Ureter (tissue), 1 donor: ENCODE measurements at places on chromosomes 6 and 20. TPM values are rescaled to one million over a fixed set of nuclear protein-coding genes. Genes with fewer than 3 reads are reported as not detected.

MLIP gene
- 0.18 TPM for total RNA-seq

TXNDC5 gene
- total RNA-seq: 99.3 TPM

GRCh38 chr6:27873021-27873940, 38.9 kb downstream of the OR2B2 start:
- DNase-seq: peak; percentile 78

DNA sequence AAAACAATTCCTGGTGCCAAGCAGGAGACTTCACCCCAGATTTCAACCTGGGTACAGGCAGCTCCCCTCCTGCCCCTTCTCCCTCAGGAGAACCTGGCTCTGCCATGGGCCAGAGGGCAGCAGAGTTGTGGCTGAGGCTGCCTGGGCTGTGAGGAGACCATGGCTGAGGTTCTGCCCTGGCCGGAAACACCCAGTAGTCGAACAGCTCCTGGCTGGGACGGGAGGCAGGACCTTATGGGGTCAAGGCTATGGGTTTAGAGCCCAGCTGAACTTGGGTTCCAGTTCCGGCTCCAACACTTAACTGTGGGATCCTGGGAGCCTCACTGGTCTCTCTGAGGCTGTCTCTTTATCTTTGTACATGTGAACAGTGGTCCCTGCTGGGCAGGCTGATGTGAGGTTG, 8.5 kb downstream of the C6orf132 start:
- no peak for DNase-seq

DNA sequence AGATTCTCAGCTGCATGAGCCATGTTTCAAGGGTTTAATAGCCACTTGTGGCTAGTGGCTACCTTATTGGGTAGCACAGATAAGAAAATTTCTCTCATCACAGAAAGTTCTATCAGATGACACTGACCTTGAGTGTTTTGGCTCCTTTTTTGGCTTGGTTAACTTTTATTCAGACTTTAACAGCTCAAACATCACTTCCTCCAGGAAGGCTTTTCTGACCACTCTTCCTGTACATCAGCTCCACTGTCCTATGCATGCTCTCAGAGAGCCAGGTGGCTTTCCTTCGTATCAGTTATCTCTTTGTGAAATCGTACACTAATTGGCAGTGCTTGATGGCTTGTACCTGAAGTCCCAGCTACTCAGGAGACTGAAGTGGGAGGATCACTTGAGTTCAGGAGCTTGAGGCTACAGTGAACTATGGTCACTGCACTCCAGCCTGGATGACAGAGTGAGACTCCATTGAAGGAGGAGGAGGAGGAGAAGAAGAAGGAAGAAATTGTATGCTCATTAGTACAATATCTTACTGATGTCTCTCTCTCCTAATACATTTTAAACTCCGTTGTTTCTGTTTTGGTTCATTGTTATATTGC, 10.7 kb downstream of the MAFB start:
- DNase-seq: no peak

GRCh38 chr6:51199105-51199552, 380.5 kb downstream of the TFAP2B start:
- DNase-seq: no peak

DNA sequence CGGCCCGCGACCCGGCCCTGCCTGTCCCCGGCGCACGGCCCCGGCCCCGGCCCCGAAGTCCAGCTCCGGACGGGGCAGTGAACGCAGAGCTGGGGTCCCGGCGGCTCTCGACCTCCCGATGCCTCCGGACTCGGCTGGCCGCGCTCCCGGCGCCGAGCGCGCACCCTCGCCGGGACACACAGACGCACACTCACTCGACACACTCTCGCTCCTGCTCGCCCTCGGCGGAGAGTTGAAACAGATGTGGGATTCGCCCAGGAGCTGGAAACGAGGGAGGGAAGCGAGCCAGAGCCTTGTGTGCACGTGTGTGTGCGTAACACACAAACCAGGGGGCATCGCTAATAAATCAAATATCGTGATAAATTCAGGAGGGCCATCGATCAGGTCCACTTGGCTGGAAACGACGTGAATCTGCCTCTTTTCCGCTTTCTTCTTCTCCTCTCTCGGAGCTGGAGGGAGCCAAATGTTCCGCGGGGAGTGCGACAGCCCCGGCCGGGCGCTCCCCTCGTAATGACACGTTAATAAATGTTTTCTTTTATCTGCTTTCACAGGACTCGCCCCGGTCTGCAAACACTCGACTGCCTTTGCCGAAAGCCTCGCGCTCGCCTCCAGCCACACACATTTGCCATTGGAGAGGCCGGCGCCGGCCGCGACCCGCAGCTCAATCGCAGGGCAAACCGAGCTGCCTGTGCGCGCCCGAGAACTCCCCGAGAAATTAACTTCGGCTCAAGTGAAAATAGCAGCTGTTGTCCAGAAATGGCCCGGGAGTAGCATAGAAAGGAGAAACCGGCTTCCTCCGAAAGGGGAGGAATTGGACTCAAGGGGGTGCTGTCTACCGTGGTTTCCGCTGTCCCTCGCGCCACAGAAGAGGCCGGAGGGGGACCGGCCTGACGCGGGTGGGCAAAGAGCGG, 828 bp upstream of the SULF2 start:
- DNase-seq: peak; percentile 72

GRCh38 chr20:20267685-20268370, 100.1 kb upstream of the INSM1 start:
- no peak for DNase-seq
